ENCODE measurements at places on chromosomes 3 and 15.

DNA sequence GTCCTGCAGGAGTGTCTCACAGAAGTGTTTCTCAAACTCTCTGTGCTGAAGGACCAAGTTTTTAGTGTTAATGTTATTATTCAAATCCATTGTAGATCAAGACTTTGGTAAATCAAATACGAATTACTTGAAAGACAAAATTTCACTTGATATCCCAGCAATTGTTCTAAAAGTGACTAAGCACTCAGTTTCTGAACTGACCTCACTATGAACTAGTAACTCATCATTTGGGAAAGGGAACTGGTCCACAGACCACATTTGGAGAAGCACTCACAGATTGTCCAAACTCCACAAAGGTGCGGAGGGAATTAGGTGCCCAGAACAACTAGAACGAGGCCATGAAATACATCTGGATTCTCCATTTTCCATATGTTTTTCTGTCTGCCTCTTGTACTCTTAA, 25.6 kb downstream of the FAM43A start:
- DNase-seq: no peak

- no peak for DNase-seq
Measured at GRCh38 chr3:12662593-12663400, 1.1 kb downstream of the RAF1 start.

- DNase-seq: no peak
Measured at GRCh38 chr15:73331501-73331900, 37.3 kb downstream of the HCN4 start.

- no peak for DNase-seq
Measured at GRCh38 chr3:106033654-106034053, 164.8 kb upstream of the CBLB start.

GRCh38 chr3:101453961-101454360, 59.1 kb downstream of the SENP7 start:
- DNase-seq: no peak

- DNase-seq: no peak
Measured at GRCh38 chr3:107512108-107512507, 10.7 kb upstream of the BBX start.

GRCh38 chr3:179244878-179245277, 6.0 kb downstream of the KCNMB3 start:
- no peak for DNase-seq

DNA sequence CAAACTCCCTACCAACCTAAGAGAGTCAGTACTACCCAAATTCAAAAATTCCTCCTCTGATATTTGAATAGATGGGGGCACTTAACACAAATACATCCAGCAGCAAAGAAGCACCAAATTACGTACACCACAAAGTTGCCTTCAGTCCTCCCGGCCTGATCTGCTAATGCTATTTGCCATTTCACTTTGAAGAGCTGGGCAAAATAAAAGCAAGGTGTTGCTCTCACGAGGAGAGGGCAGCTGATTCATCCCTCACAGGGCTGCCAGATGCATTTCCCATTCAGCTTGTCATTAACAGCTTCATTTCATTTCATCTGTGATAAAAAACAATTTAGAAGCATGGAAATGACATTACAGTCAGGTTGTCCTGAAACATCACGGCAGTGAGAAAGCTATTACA, 283.4 kb upstream of the VEPH1 start:
- no peak for DNase-seq

- DNase-seq: no peak
Measured at GRCh38 chr15:29334544-29334943, 64.9 kb upstream of the NSMCE3 start.

DNA sequence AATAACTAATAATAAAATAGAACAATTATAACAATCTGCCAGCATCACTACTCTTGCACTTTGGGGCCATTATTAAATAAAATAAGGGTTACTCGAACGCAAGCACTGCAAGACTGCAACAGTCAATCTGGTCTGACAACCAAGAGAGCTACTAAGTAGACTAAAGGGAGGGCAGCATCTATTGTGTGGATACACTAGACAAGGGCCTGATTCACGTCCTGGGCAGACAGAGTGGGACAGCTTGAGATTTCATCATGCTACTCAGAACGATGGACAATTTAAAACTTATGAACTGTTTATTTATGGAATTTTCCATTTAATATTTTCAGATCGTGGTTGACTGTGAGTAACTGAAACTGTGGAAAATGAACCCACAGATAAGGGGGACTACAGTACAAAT, 39.5 kb downstream of the TNIK start:
- no peak for DNase-seq

GRCh38 chr15:85031086-85031943, 49.7 kb downstream of the PDE8A start:
- DNase-seq: no peak

GRCh38 chr3:149145356-149145755, 15.9 kb downstream of the HPS3 start:
- DNase-seq: no peak

GRCh38 chr3:135907422-135908165, 57.9 kb upstream of the PPP2R3A start:
- DNase-seq: no peak

DNA sequence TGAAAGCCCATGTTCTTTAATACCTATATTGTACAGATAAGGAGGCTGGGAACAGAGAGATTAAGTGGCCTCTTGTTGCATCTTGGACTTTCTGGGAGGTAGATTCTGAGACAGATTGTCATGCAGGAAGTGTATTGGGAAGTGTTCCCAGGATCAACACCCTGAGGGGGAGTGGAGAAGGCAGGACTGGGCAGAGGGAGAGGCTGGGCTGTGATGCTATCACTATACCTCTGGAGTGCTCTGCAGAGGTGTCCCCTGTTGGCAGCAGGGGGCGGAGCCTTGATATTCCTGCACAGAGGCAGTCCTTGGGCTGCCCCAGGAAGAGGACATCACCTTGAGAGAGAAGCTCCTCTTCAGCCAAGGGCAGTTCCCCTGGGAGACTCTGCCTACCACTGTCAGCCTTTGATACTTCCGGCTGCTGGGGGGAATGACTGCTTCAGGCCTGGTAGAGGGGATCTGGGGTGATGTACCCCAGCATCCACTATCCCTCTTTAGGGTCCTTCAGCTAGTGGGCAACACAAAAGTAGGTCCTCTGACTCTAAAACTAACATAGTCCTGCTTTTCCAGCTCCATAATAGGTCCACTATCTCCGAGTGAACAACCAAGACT, 97.4 kb upstream of the RNU6-1 start:
- no peak for DNase-seq

DNA sequence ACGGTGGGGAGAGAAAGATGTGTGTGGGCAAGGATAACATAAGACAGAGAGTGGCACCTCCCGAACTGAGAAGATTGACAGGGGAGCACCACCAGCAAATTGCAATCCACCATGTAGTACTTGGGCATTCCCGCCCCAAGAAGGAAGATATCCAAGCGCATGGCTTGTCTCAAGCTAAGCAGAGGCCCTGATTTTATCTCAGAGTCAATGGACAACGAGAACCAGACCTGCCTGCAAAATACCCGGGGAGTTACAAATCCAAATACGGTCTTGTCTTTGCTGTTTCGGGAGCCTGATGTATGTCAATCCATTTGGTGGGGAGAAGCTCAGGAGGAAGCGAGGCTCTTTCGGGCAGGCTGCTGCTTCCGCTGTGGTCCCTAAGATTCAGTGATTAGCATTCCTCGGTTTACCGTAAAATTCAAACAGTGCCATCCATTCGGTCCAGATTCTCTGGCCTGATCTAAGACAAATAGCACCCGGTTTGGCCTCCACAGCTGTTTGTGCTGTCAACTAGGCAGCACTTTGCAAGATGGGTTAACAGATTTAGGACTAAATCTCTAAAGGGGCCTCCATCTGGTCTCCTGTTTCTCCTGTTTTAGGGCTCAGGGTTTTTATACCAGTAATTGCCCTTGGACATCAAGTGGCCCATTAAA, 97.7 kb upstream of the WNT5A start:
- peak; percentile 95 for DNase-seq

DNA sequence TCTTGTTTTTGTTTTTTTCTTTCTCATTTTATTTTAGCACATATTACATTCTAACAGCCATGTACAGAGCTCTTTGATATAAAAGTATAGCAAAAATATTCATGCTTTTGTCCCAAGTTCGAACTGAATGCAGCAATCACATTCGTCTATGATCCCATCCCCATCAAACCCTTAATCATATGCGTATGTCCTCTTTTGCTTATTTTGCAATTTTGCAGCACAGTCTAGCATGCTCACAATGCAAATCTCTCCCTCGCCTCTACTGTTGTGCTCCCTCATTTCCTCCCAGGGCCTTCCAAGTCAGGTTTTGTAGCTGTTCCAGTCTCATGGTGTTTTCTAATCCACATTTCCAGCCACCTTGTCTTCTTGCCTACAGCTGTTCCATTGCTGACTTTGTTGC, 144.6 kb upstream of the VEPH1 start:
- no peak for DNase-seq

DNA sequence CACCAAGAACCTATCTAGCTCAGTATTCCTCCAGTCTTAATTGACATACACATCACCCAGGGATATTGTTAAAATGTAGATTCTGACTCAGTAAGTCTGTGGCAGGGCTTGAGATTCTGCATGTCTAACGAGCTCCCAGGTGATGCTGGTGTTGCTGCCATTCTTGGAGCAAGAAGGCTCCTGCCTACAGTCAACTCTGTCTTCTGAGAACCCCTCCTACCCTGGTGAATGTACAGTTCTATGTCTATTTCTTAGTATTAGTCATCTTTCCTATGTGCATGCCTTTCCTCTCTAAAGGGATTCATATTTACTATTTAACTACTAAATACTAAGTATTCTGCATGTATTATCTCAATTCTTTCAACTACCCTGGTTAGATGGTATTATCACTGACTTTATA, 268.7 kb downstream of the EDEM1 start:
- DNase-seq: no peak

- no peak for DNase-seq
Measured at GRCh38 chr3:57397175-57398026, 104.9 kb upstream of the ASB14 start.

DNA sequence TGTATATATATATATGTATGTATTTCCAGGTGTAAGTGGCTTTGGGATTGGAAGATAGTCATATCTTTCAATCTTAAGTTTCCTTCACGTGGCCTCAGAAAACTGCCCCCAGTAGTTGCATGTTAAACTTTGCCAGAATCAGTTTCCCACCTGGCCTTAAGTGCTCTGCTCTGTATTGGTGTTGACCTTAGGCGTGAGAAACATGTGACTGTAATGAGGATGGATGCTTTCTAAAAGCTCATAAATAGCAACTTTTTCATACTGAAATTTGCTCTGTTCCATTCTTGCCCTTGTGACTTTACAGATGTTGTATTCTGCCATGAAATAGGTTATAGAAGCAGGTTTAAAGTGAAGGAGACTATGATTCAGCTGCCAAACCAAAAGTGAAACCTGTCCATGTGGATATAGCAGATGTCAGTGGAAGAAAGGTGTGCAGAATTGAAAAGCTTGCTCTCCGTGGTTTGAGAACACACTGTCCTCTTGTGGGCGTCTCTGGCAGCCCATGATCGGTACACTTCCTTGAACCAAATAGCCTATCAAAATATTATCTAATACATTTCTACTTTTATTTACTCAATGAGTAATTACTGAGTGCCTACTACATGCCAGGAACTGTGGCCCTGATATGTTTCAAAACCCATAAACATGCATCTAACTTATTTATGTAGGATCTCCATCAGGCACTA, 15.8 kb downstream of the SCG5 start:
- DNase-seq: no peak

- no peak for DNase-seq
Measured at GRCh38 chr3:196894557-196895295, 27.0 kb downstream of the SENP5 start.

DNA sequence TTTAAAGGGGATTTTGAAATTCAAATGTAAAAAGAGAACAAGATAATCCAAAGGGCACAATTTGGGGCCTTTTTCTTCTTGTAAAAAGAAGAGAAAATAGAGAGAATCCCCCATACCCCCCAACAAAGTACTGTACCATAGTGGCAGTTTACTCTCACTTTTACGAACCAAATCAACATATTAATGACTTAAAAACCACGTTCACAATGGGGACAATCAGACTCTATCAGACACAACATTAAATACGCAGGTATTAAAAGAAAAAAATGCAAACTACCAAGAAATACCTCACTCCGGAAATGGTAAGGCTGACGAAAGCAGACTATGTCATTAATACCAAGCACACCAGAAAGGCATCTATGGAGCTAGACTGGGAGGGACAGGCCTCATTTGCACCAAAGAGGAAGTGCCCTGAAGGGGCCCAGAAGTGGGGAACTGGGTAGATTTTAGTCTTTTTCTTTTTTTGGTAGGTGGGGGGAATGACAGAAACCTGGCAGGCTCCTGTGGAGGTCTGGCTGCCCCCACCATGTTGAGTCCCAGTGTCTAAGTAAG, 134.3 kb downstream of the TIGIT start:
- no peak for DNase-seq

DNA sequence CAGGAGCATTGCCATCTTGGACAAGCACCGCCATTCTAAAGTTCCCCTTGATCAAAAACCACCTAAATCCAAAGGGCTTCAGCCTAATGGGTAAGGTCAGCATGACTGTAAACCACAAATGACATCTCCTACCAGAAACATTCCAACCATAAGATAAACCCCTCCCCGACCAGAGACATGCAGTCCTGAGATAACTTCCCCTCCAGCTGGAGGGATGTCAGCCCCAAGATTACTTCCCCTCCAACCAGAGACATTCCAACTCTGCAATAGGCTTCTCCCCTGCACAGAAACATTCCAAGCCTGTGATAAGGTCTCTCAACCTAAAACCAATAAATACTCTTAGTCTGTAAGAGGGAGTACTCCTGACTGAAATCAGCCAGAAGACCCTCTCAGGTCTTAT, 62.7 kb upstream of the DNAJC19 start:
- no peak for DNase-seq

- no peak for DNase-seq
Measured at GRCh38 chr3:128435058-128435457, 31.6 kb downstream of the DNAJB8 start.

GRCh38 chr3:136109499-136109898, 86.6 kb downstream of the MSL2 start:
- no peak for DNase-seq

GRCh38 chr3:152174876-152175527, 93.7 kb upstream of the MBNL1 start:
- no peak for DNase-seq

GRCh38 chr3:48194446-48195071, 6.3 kb upstream of the CDC25A start:
- DNase-seq: no peak

- no peak for DNase-seq
Measured at GRCh38 chr15:68629519-68630210, 50.9 kb downstream of the CORO2B start.

DNA sequence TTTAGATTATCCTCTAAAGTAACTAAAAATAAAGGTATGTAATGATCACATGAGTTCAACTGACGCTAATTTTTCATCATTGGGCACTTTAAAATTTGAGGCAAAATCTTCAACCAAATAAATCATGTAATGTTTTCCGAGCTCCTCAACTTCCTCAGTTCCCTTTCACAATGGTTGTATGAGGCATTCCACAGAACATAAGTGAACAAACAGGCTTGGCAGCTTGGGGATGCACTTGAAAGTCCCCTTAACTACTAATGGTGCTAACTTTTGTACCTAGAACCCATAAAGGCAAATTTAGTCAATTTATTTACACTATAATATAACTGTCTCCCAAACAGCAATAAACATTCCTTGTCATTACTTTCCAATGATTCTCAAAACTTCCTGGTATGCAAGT, 1137.9 kb downstream of the ROBO2 start:
- no peak for DNase-seq
